Pericardium fibroblast (primary cell): ENCODE measurements at places on chromosomes 4 and X. TPM values are rescaled to one million over a fixed set of nuclear protein-coding genes. Genes with fewer than 3 reads are reported as not detected.

ITIH6 gene
- total RNA-seq, result not detected in 2 replicates

STPG2 gene
- total RNA-seq, result not detected in 2 replicates

PPM1K gene
- 1.8 and 6.9 TPM in 2 replicates for total RNA-seq

SHISA3 gene
- 2.3 and 3.7 TPM in 2 replicates for total RNA-seq
